Stimulated activated CD4-positive, alpha-beta T cell treated with anti-CD3 and anti-CD28 coated beads, Interleukin-1b, Interleukin-23, amount 100 ng/mL, for 4 hours (primary cell): ENCODE measurements at places on chromosomes 1 and 21.

DNA sequence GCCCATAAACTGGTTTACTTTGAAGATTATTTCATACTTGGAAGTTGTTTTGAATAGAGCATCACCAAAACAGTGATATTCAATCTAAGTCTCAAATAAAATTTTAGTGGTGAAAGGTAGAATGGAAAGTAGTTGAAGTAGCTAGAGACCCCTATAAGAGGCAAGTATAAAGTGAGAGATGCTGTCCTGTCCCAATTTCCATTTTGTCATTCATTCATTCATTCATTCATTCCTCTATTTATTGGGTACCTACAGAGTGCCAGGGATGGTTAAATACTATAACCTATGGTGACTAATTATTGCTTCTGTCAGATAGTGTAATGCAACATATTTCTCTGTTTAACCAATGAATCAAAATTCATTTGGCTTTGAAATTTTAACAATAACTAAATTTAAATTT lies 32.7 kb downstream of the RRAGC start:
- no peak for DNase-seq

DNA sequence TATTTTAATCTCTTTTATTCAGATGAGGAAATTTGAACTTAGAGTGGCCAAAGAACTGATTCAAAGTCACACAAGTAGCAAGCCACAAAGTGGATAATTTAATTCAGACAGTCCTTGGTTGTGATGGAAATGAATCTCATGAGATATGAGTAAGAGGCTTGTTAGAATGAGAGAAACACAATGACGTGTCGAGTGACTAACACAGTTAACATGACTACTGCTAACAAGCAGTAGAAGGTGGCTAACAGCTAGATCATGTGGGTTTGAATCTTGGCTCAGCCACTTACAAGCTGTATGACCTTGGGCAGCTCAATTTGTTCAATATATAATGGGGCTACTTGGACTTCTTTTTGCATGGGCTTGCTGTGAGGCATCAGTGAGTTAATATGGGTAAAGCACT lies 104.5 kb upstream of the LMO4 start:
- no peak for DNase-seq

- no peak for DNase-seq
Measured at GRCh38 chr1:224168859-224169380, 14.1 kb upstream of the DEGS1 start.

GRCh38 chr1:180952657-180953013 lies 39.9 kb downstream of the KIAA1614 start:
- DNase-seq, result no peak

- no peak for DNase-seq
Measured at GRCh38 chr1:53732912-53733317, 6.0 kb downstream of the GLIS1 start.

- DNase-seq, result no peak
Measured at GRCh38 chr1:11194407-11195176, 5.4 kb downstream of the ANGPTL7 start.

DNA sequence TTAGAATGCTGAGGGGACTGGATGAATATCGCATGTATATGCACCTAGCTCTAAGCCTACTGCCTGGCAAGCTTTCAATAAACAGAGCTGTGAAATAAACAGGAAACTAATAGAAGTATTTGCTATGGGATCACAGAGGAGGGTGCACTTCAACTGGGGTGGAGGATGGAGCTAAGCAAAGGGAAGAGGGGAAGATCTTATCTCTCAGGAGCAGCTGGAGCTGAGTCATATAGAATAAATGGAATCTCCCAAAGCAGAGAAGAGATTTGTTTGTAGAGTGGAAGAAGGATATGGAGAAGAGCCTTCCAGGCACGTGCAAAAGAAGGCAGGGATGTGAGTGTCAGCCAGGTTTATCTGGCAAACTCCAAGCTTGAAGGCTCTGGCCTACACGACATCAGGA lies 17.0 kb upstream of the KCNA10 start:
- no peak for DNase-seq

DNA sequence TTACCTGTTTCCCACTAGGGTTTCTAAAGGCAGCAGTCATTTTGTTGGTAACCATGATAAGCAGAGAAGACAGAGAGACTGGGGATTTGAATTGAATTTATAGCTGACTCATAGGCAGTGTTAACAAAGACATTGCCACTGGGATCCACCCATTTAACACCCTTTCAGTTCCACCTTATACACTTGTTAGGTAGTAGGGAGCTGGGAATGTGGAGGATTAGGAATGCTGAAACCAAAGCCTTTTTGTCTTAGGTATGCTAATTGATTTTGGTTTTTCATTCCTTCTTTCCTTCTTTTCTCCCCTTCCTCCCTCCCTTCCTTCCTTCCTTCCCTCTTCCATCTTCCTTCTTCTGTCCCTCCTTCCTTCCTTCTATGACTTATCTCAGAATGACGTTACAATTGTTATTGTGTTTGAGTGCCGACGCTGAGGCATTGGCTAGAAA lies 7.5 kb upstream of the EVI5 start:
- DNase-seq, result no peak

GRCh38 chr21:33980276-33980916 lies 64.8 kb upstream of the ATP5PO start:
- DNase-seq, result no peak

GRCh38 chr1:152026895-152027294 lies 9.9 kb downstream of the S100A11 start:
- DNase-seq, result no peak

DNA sequence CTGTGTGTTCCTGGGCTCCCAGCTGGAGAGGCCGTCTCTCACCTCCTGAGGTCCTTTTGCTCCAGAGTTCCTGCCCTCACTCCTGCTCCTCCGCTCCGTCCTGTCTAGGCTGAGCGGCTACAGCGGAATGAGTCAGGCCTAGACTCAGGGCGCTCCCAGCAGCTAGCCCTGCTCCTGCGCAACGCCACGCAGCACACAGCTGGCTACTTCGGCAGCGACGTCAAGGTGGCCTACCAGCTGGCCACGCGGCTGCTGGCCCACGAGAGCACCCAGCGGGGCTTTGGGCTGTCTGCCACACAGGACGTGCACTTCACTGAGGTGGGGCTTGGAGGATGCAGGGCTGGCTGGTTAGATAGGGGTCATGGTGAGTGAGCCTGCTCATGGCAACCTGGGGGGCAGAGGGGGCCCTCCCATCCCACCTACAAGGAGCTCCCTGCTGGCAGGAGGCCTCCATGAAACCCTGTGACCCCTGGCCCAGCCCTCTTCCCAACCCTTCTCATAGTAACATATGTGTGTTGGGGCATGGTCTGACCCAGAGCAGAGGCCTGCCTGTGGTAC lies 15.1 kb downstream of the PSRC1 start:
- no peak for DNase-seq

GRCh38 chr1:224373008-224373590 lies 16.4 kb downstream of the CNIH4 start:
- DNase-seq, result no peak

DNA sequence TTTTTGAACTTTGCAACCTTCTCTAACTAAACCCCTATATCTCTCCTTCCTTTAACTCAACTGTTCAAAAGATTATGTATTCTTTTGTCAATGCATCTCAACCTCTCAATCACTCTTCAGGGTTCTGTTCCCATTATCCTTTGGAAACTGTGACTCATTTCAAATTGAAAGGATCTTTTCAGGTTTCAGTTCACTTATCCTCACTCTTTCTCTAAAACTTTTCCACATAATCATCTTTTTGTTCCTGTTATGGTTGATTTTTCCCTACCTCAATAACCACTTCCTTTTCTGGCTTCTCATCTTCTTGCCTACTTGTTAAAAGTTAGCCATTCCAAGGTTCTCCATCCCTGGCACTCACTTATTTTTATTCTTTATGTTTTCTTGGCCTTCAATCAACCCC lies 56.2 kb upstream of the NUF2 start:
- no peak for DNase-seq

GRCh38 chr21:15895142-15896106 lies 165.6 kb downstream of the USP25 start:
- DNase-seq, result no peak

GRCh38 chr1:171984850-171985485 lies 143.7 kb downstream of the DNM3 start:
- DNase-seq, result peak; percentile 9

DNA sequence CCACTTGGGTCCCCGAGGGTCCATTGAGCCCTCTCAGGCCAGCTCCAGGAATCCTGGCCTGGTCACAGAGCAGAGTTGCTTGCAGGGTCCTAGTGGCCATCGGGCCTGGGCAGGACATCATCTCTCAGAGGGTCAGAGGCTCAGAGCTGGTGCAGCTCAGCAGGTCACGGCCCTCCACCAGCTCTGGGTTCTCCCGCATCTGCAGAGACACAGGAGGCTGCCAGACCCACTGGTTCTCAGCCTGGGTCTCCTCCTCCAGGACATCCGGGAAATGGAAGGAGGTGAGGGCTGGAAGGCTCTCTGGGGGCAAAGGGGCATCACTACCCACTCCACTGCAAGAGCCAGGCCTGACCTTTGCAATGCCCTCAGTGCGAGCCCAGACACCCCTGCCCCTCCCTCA lies 6.5 kb downstream of the TMEM54 start:
- no peak for DNase-seq

- DNase-seq, result no peak
Measured at GRCh38 chr1:63981408-63981773, 207.6 kb downstream of the ROR1 start.

- no peak for DNase-seq
Measured at GRCh38 chr1:51623025-51623424, 6.1 kb downstream of the OSBPL9 start.

GRCh38 chr1:79929356-79929755 lies 922.8 kb upstream of the ADGRL4 start:
- no peak for DNase-seq

GRCh38 chr1:85660541-85660940 lies 47.7 kb downstream of the ZNHIT6 start:
- no peak for DNase-seq

GRCh38 chr1:115432061-115432460 lies 94.0 kb upstream of the NGF start:
- DNase-seq, result no peak

- DNase-seq, result no peak
Measured at GRCh38 chr1:52153010-52153409, 11.1 kb downstream of the ZFYVE9 start.
